ENCODE measurements at places on chromosomes 1 and 21. TPM values are rescaled to one million over a fixed set of nuclear protein-coding genes. Genes with fewer than 3 reads are reported as not detected.

Gene MROH9
- total RNA-seq, result not detected

- no peak for DNase-seq
These were observed 4.8 kb upstream of the PSEN2 start for GRCh38 chr1:226865590-226865989.

GRCh38 chr1:245247356-245247755, 92.6 kb downstream of the KIF26B start:
- no peak for DNase-seq

GRCh38 chr1:230186874-230187273, 119.8 kb downstream of the GALNT2 start:
- DNase-seq, result no peak

- peak; percentile 30 for DNase-seq
These were observed 123.4 kb downstream of the HIVEP3 start for GRCh38 chr1:41795205-41795762.

- no peak for DNase-seq
These were observed 176.2 kb downstream of the KIF26B start for GRCh38 chr1:245330951-245331350.

GRCh38 chr1:228177721-228178710, 12.4 kb downstream of the IBA57 start:
- no peak for DNase-seq

- no peak for DNase-seq
These were observed 69.1 kb downstream of the KAZN start for GRCh38 chr1:14667651-14667984.

- no peak for DNase-seq
These were observed 20.3 kb downstream of the RXRG start for GRCh38 chr1:165424454-165425216.

Data from MG63 (cell line).